Coronary artery (tissue), 2 donors: ENCODE measurements at places on chromosomes 2 and 18.

GRCh38 chr2:218327451-218328210, 29.0 kb upstream of the CATIP start:
- DNase-seq: no peak

GRCh38 chr2:194004590-194005206, 1652.3 kb upstream of the SLC39A10 start:
- DNase-seq: no peak

DNA sequence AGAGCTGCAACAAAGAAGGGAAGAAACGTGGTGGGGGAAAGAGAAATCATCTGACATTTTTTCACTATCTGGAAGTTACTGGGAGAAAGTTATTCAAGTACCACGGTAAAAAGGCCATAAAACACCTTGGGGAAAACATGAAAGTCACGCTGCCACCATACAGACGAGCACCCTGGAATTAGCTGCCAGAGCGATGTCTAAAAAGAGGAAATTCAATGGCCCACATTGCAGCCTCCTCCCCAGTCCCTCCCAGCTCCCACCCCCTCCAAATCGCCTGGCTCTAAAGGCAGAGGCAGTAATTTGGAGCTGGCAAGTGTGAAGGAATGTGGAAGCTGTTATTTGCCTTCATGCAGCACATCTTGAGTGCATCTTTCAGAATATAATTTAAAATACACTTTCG, 192.0 kb downstream of the ALK start:
- DNase-seq: no peak

GRCh38 chr2:200470230-200470629, 39.6 kb downstream of the KCTD18 start:
- no peak for DNase-seq

DNA sequence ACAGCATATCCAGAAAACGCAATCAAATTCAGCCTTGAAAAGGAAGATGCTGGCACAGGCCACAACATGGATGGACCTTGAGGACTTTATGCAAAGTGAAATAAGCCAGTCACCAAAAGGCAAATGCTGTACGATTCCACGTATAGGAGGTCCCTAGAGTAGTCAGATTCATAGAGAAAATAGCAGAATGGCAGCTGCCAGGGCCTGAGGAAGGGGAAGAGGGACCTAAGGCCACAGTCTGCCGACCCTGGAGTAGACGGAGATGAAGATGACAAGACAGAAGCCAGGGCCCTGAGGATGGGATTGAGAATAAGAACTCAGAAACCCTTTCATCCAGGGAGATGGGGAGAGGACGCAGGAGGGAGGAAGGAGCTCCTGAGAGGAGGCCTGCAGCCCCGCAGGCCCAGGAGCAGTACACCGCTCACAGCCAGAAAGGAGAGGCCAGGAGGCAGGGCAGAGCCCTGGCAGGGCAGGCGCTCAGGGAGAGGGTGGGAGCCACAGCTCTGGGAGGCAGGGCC, 8.1 kb upstream of the MTERF4 start:
- no peak for DNase-seq

DNA sequence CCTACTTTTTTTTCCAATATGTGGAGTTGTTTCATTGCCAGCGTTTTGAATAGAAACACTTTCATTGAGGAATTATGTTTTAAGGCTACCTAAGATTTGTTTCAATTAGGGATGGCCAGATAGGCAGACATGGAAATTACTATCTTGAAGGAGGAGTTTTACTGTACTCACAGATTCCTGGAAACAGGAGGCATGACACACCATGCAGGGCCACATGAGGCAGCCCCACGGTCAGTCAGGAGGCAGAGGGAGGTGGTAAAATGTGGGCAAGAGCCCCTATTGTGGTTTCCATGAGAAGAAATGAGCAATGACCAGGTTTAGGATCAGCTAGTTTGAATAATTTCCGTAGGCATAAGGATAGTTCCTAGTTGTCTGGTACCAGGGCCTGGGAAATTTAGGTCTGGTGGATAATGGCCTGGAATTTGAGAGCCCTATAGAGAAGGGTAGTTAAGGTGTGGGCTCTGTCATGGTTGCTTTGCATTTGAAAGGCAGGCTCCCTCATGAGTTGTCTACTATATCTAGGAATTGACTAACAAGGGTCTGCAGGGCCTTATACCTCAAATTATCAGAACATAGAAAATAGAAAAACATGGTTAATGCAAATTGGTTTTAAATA, 360.0 kb upstream of the KCNJ3 start:
- DNase-seq: no peak

GRCh38 chr18:74454279-74454751, 2.8 kb downstream of the DIPK1C start:
- DNase-seq: no peak

DNA sequence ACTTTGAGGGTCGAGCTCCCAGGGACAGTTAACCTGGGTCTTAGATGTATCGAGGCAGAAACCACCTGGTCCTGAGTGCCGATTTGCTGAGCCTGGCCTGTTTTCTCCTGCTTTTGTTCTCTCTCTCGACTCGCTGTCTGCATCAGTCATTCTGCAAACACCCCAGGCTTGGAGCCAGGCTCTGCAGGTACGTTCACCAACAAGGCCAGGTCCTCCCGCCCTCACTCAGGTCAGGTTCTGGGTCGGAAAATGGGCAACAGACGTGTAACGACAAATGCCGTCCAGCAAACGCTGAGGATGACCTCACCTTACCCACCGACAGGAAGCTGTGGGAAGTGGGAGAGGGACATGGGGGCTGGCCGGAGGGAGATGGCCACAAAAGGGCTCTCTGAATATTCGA, 57.7 kb upstream of the PXDN start:
- no peak for DNase-seq
